ENCODE measurements at places on chromosomes 16 and 17. TPM values are rescaled to one million over a fixed set of nuclear protein-coding genes. Genes with fewer than 3 reads are reported as not detected.

Gene CEP112
- 1.6 TPM for total RNA-seq

Gene ITGA2B
- total RNA-seq: 0.05 TPM

Gene CACNA1H
- total RNA-seq: not detected

Gene TUBB3
- total RNA-seq: 284 TPM

Data from A375 (cell line).